Hematopoietic multipotent progenitor cell treated with erythropoietin and hydrocortisone succinate and interleukin-3 and kit ligand, for 15 days (in vitro differentiated cells): ENCODE measurements at places on chromosomes 5 and 9.

- no peak for DNase-seq
Measured at GRCh38 chr5:96434201-96434645, 1.2 kb upstream of the PCSK1 start.

DNA sequence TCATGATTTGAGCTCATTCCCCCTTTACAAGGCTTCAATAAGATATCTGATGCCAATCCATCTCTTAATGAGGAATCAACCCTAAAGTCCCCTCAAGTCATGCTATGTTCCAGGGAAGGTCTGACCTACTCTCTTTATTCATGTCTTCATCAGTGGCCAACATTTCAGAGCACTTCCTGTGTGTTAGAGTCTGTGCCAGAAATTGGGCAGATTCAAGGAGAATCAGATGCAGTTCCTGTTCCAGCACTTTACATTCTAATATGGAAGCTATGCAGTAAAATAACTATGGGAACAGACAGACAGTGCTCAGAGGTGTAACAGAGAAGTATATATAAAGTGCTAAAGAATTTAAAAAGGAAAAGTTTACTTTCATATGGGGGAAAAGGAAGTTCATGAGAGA is 193.4 kb upstream of the NR4A3 start:
- DNase-seq: no peak

GRCh38 chr5:72221099-72221498 is 98.9 kb downstream of the MRPS27 start:
- no peak for DNase-seq

DNA sequence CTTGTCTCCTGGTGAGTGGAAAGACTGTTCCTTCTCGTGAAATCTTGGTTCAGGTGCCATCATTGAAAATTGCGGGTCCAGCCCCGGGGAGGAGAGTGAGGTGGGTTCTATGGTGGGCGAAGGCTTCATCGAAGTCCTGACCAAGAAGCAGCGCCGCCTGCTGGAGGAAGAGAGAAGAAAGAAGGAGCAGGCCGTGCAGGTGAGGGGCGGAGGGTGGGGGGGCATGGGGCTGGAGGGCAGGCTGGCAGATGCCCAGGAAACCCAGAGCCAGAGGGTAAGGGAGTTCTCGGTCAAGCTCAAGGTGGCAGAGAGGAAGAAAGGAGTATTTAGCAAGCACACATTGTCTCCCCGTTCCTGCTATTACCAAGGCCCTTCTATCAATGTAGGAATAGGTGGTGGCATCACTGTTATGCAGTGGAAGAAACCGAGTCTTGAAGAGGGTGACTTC is 24.3 kb upstream of the POMT1 start:
- peak; percentile 47 for DNase-seq

DNA sequence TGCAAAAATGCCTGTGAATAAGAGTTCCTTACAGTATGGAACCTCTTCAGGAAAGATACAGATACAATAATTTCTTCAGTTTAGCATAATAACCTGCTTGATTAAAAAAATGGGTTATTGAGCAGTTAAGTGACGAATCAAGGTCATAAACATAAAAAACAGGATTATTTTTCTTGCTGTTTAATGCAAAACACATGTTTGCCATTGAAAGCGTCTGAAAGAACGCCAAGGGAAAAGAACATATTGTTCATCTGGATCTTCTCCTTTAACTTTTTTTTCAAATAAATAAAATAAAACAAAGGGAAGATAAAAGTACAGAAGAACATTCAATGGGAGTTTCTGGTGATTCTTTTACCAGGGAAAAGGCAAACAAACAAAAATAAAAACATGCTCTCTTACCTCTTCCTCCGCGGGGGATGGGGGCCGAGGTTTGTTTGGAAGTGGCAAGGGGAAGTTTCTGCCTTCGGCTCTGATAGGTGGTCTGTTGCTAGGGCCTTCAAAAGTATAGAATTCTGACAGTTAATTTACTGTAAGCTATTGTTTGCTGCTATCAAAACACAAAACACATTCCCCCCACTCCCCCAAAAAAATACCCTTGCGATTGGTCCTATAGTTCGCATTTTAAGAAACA is 20.1 kb downstream of the C5orf58 start:
- no peak for DNase-seq

DNA sequence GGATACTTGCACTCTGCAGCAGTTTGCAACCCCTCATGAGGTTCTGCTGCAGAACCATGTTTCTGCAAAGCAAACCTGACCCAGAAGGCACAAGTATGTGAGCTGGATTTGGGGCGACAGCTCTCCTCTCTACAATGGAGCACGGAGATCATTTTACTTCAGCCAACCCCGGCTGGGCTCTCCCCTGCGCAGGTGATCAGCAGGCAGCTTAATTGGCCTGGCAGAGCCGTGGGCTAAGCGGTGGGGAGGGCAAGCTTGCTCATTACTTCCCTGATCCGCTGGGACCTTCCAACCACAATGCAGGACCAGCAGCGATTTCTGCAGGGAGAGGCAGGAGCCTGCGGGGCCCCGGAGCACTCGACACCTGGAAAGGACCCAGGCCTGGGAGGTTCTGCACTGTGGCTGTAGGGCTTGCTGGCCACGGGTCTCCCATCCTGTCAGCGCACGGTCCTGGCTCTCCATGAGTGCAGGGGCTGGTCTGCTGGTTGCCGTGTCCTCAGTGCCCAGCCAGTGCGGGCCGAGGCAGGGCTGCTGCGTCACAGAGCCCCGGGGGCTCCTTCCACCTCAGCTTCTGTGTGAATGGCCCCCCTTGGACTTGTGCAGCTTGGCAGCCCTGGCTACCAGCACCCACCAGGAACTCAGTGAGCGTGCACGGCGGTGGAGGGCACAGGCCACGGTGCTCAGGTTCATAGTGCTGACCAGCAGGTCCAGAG is 51.8 kb upstream of the RAPGEF1 start:
- no peak for DNase-seq

GRCh38 chr5:109946610-109947009 is 256.9 kb downstream of the MAN2A1 start:
- DNase-seq: no peak

GRCh38 chr9:16152276-16153101 is 599.6 kb downstream of the CCDC171 start:
- no peak for DNase-seq

GRCh38 chr5:172534229-172535107 is 80.1 kb upstream of the SH3PXD2B start:
- no peak for DNase-seq

DNA sequence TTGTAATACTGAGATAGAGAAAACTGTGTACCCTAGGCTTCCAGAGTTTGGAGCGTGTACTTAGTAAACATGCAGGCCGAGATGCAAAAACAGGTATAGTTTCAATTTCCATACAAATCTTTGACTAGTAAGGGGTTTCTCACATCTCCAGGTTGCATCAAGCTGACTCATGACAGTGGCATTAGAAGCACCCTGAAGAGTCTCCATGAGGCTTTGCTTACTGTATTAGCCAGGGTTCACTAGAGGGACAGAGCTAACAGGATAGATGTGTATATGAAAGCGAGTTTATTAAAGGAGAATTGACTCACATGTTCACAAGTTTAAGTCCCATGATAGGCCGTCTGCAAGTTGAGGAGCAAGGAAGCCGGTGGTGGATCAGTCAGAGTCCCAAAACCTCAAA is 275.3 kb upstream of the CDH6 start:
- no peak for DNase-seq

DNA sequence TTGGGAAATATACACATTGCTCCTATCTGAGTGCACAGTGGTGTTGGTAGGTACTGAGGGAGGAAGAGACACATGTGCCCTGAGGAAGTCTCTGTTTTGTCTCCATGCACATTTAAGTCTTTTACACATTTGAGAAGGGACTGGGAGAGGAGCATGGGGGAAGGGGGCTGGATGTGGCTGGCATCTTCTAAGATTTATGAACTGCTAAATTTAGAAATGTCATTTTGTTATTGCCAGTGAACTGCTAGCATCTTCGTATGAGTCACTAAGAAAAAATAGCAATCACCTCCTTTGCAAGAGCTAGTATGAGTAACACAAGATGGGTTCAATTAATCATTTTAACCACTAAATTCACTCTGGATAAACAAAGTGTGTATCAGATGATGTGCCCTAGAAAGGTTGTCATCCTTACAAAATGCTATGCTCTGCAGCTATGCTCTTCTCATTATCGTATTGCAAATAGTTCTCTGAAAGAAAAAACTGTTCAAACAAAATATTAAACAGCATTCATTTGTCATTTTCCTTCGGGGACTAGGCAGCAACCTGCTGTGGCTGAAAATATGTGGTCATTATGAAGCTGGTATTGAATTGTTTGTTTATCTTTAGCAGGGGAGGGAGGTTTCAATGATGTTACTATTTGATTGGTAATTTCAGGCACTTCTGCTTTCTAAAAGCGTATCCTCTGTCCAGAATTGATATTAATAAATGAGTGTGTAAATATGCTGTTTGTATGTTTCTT is 236.5 kb downstream of the DMRTA1 start:
- DNase-seq: no peak

- DNase-seq: no peak
Measured at GRCh38 chr5:164708831-164709230, 1203.4 kb downstream of the MAT2B start.

DNA sequence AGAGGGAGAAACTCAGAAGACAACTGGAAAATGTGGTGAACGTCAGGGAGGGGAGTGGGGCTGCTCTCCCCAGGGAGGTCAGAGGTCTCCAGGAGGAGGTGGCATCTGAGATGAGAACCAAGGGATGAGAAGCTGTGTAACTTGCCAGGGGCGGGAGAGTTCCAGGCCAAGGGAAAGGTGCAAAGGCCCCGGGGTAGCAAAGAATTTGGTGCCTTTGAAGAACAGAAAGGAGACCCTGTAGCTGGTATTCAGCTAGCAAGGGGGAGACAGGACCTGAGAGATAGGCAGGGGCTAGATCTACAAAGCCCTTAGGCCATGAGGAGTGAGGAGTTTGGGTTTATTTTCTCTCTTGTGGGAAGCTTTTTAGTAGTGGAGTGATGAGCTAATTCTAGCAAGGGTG is 3.3 kb downstream of the DNM1 start:
- DNase-seq: no peak

DNA sequence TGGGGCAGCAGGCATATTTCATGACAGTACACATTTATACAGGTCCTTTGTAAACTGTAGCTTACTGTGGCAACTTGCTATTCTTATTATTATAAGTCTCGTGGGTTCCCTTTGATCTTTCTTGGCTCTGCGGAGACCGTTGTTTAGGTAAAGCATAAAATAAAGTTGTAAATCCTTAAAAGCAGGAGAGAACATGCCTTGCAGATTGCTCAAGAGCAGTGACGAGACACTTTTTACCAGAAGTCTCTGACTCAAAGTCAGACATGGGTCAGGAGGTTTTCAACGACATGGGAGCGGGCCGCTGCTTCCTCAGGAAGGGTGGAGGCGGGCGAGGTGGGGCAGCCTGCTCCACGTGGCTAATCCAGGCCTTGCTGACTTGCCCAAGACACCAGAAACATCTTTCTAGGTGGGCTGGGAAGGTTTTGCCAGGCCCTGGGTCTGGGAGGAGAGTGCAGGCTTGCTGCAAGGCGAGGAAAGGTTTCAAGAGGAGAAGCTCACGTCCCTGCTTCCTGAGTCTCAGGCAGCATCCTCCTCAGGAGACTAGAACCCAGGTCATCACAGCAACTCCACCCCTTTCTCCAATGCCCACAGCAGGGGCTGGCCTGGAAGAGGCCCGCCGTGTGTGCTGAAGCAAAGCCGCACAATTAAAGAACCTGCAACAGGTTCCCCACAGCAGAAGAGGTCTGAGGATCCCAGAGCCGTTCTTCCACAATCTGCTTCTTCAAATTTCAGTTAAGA is 6.5 kb downstream of the TBC1D2 start:
- no peak for DNase-seq

- no peak for DNase-seq
Measured at GRCh38 chr5:68194386-68194785, 21.2 kb upstream of the PIK3R1 start.

DNA sequence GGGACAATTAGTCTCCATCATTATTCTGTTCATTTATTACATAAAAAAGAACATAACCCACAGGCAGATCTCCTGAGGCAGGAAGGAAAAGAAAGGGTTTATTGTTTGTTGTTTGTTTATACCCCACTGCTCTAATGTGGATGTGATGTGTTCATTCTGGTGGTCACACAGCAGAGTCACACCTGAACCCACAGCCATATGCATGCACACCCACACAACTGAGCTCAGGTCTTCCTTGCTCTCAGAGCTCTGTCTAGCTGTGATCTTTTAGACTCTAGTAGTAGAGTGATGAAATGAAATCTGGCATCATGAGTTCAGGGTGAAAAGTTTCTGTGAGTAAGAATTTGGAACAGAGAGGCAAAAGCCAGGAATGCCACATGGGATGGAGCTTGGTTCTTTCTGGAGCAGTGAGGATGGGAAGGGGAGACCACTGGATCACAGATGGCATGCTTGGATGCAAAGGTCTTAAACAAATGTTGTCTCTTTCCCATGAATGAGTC is 227.0 kb downstream of the PAPPA start:
- no peak for DNase-seq

DNA sequence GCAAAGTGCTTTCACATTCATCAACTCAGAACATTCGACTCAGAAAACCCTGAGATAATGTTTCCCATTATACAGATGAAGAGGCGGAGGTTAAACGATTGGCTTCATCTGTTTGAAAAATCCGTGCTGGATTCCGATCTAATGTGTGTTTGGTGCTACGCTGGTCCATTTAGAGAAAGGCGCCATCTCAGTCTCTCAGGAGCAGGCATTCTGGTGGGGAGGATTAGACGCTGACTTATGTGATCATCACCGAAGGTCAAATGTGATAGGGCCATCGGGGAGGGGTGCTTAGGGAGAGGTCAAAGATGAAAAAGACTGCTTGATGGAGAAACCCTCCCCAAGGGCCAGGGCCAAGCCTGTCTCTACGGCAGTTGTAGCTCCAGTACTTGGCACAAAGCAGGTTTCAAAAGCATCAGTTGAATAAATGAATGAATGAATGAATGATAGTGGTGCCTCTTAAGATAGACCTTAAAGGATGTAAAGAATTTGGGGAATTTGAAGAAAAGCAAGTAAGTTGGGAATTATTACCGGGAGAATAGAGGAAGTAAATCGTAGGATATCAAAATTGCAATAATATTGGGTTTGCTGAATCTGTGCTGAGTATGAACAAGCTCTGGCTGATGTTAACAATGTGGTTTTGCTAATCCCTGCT is 160.6 kb upstream of the SHB start:
- DNase-seq: no peak

DNA sequence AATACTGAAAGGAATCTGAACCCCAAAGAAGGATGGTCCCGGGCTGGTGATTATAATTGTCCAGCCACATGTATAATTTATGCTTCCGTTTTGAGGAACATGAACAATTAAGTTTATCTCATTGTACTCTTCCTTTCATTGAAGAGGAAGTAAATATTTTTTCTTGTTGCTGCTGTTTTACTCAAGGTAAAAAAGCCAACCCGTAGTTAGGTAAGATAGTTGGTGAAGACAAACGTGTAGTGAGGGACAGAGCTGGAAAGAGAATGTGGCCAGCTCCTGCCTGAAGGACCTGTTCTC is 5.1 kb downstream of the RCL1 start:
- DNase-seq: no peak
